ENCODE measurements at places on chromosomes 3 and 15.

GRCh38 chr3:56921573-56922453 is 120.1 kb upstream of the ARHGEF3 start:
- H3K4me1 ChIP-seq, result peaks cover 3% of the 10 kb centered on the region
- peak overlapping the region; percentile 19 for H3K4me3 ChIP-seq
- H3K36me3 ChIP-seq, result no peaks in the 10 kb centered on the region

DNA sequence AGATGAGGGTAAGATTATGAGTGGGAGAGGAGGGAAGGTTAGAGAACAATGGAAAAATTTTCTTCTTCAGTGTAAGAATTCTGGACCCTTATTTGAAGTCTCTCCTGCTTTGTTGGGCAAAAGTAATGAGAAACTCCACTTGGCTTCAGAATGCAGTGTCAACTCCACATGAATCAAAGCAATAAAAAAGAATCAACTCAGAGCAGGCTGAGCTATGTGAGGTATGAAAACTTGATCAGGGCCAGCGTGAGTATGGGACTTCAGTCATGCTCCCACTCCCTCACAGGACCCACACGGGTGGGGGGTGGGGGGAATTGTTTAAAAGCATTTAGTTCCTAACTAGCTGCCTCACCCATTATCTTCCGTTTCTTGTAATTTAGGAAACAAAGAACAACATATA is 502.2 kb downstream of the PDCD6IP start:
- no peak overlapping the region for H3K27ac ChIP-seq
- H3K27me3 ChIP-seq, result no peaks in the 10 kb centered on the region
- DNase-seq, result no peak
- H3K4me1 ChIP-seq, result no peaks in the 10 kb centered on the region
- H3K36me3 ChIP-seq, result no peaks in the 10 kb centered on the region
- no peak overlapping the region for H3K4me3 ChIP-seq

- H3K4me3 ChIP-seq, result no peak overlapping the region
- no peak for DNase-seq
- H3K27me3 ChIP-seq, result no peaks in the 10 kb centered on the region
- H3K36me3 ChIP-seq, result peaks cover 2% of the 10 kb centered on the region
- H3K27ac ChIP-seq, result no peak overlapping the region
- H3K4me1 ChIP-seq, result no peaks in the 10 kb centered on the region
These were observed 42.6 kb downstream of the PXK start for GRCh38 chr3:58375254-58375653.

GRCh38 chr15:54298396-54298795 is 320.2 kb downstream of the UNC13C start:
- DNase-seq, result no peak
- no peak overlapping the region for H3K4me3 ChIP-seq
- H3K4me1 ChIP-seq, result no peaks in the 10 kb centered on the region
- no peaks in the 10 kb centered on the region for H3K27me3 ChIP-seq
- no peaks in the 10 kb centered on the region for H3K36me3 ChIP-seq

- no peaks in the 10 kb centered on the region for H3K4me1 ChIP-seq
- H3K27me3 ChIP-seq, result no peaks in the 10 kb centered on the region
- no peak overlapping the region for H3K27ac ChIP-seq
These were observed 318.5 kb upstream of the ARPP21 start for GRCh38 chr3:35320646-35321407.

All from fibroblast of lung (primary cell).